ENCODE measurements at places on chromosomes 11 and 22.

GRCh38 chr11:67230886-67231285 lies 35.4 kb upstream of the GRK2 start:
- DNase-seq: no peak

DNA sequence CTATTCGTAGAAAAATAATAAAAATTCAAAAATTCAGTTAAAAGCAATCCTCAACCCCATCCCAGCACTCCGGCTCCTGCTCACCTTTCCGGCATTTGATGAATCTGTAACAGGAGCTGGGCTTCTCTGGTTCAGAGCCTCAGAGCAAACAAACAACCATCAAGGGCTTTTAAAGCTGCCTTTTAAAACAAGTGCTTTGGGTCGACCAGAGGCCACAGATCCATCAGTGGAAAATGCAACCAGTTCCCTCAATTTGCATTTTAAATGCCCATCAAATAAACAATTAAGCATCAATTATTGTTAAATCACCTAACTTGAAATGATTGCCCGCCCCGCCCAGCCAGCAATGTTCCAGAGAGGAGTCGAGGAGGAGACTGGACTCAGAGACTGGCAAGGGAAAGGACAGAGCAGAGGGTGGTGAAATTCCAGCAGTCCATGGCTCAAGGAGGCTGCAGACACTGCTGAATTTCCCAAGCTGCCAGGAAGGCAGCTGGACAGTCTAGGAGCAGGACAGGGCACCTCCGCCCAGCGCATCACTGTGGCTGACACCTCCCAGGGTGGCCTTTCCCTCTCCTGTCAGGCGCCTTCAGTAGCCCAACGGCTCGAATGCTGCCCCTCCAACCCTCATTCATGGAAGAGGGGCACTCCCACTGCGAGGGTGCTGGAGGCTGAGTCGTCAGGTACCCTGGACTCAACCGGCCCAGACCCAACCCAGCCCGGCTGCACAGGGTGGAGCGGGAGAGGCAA lies 7.5 kb downstream of the FXYD6 start:
- no peak for DNase-seq

- no peak for DNase-seq
Measured at GRCh38 chr22:22955276-22955798, 67.7 kb downstream of the IGLL5 start.

- no peak for DNase-seq
Measured at GRCh38 chr11:10222399-10222798, 71.6 kb downstream of the SBF2 start.

DNA sequence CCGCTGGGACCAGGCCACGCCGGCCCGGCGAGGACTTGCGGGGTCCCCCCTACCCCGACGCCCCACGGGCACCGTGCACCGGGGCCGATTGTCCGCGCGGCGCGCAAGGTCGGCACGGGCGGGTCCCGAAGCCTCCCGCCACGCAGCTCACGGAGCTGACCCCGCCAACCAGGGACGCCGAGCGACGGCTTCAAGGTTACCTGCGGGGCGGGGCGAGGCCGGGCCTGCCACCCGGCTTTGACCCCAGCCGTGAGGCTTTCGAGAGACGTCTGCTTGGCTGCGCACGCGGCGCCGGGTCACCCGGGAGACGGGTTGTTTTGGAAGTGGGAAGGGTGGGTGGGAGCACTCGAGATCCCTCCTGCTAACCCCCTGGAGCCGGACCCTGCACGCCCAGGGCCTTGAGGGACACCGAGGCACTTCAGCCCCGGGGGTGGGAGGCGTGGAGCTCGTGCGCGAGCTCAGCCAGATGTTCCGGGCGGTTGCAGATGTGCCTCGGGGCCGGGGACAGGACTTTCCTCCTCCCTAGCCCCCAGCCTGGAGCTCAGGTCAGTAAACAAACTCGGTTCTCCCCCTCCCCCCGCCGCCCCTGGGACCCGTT lies 3.2 kb upstream of the WNT11 start:
- no peak for DNase-seq

- DNase-seq: no peak
Measured at GRCh38 chr22:20589614-20590476, 82.4 kb downstream of the MED15 start.

DNA sequence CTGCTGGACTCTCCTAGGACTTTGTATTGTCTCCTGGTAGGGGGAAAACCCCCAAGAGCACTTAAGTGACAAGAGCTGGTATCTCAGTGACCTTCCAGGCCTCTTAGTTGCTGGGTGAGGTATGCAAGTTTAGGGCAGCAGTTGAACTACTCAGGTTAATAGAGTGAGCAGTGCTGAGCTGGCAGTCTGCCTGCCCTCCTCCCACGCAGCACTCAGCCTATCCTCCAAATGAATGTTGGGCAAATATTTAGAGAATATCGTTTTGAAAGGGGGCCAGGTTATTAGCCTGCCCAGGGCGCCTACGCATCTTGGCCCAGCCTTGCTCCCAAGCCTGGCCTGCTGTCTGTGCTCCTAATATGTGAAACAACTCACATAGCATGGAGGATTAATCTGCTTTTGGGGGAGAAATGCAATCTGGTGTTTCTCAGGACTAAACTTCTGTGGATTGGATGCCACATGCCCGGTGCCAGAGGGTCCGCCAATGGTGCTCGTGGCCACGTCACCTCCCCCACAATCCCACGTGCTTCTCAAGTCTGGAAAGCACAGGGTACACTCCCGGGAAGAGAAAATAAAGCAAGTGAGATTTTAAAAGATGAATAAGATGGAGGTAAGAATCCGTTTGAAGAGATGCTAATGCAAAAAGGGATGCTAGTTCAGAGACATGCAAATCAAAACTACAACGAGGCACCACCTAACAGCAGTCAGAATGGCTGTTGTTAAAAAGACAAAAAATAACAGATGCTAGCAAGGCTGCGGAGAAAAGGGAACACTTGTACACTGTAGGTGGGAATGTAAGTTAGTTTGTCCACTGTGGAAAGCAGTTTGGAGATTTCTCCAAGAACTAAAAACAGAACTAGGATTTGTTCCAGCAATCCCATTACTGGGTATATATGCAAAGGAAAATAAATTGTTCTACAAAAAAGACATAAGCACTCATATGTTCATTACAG lies 67.7 kb downstream of the SPON1 start:
- DNase-seq: no peak

Data from activated CD4-positive, CD25-positive, alpha-beta regulatory T cell (primary cell).